ENCODE measurements at places on chromosomes 16 and 17.

- no peak for DNase-seq
Measured at GRCh38 chr17:79987187-79987934, 48.3 kb downstream of the TBC1D16 start.

GRCh38 chr16:3101018-3101840 lies 2.1 kb upstream of the ZSCAN10 start:
- DNase-seq, result peak; percentile 47

GRCh38 chr17:927611-928461 lies 51.7 kb downstream of the NXN start:
- DNase-seq, result peak; percentile 88

DNA sequence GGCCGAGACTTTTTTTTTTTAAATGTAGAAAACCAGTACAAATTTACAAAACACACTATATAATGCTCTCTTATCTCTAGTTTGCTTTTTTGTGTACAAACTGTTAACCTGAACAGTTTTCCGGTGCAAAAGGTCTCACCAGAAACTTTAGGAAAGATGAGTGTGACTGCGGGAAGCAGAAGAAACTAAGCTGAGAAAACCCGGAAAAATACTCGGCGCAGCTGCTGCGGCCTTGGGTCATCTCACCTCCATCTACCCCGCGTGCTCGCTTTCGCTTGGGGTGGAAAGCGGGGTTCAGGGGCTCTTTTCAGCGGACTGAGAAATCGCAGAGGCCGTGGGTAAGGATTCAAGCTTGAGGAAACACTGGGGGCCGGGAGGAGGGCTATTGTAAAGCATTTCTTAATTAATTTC lies 1.8 kb downstream of the SALL1 start:
- no peak for DNase-seq

GRCh38 chr16:83842756-83843507 lies 35.2 kb downstream of the HSBP1 start:
- peak; percentile 35 for DNase-seq

DNA sequence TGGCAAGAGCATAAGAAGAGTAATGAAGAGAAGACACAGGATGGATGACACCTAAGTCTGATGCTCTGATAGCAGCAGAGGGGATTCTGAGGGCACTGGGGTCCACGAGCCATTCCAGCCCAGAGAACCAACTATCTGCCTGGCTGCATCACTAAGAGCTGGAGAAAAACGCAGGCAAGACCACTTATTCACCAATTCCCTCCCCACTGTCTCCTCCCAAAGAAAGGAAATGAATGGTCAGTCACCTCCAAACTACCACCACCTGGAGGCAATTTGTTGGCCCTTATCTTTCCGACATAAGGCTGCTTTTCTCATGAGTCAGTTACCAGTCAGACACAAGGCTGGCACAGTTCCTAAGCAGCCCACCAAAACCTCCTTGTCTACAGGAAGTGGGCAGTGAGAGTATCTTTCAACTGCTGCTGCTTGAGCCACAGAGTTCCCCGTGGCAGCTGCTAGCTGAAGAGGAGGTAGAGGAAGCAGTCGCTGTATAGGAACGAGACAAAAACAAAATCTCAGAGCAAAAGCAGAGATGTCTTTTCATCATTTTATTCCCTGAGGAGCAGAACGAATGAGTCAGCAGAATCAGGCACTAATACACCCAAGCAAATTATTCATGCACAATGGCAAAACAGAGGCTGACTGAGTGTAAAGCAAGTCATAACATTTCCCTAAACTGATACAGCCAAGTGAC lies 111.1 kb downstream of the SMG6 start:
- DNase-seq, result no peak

DNA sequence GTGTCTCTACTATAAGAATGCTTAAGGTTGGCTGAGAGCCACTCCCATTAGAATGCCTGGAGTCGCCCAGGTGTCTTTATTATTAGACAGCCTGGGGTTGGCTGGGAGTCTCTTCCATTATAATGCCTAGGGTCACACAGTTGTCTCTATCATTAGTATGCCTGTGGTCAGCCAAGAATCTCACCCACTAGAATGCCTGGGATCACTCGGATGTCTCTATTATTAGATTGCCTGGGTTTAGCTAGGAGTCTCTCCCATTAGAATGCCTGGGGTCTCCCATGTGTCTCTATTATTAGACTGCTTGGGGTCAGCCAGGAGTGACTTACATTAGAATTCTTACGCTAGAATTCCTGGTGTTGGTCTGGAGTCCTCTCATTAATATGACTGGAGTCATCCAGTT lies 2255.3 kb downstream of the TP53TG3F start:
- no peak for DNase-seq

- DNase-seq, result no peak
Measured at GRCh38 chr16:27839419-27839818, 224.1 kb downstream of the GSG1L start.

DNA sequence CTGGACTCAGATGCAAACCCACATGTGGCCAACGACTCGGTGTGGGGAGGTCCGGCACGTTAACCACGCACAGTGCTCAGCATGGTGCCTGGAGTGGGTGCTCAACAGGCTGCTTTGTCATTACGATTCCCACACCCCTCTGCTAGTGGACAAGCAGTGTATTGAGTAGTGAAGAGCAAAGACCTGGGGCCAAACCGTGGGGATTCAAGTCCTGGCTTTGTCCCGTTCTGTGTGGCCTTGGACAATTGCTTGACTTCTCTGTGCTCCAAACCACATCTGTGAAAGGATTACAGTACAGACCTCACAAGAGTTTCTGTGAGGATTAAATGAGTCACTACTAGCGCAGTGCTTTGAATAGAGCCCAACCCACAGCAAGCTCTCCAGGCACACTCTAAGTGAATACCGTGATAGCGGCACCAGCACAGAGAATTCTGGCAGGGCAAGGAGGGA lies 33.8 kb downstream of the TRPV2 start:
- DNase-seq, result no peak

DNA sequence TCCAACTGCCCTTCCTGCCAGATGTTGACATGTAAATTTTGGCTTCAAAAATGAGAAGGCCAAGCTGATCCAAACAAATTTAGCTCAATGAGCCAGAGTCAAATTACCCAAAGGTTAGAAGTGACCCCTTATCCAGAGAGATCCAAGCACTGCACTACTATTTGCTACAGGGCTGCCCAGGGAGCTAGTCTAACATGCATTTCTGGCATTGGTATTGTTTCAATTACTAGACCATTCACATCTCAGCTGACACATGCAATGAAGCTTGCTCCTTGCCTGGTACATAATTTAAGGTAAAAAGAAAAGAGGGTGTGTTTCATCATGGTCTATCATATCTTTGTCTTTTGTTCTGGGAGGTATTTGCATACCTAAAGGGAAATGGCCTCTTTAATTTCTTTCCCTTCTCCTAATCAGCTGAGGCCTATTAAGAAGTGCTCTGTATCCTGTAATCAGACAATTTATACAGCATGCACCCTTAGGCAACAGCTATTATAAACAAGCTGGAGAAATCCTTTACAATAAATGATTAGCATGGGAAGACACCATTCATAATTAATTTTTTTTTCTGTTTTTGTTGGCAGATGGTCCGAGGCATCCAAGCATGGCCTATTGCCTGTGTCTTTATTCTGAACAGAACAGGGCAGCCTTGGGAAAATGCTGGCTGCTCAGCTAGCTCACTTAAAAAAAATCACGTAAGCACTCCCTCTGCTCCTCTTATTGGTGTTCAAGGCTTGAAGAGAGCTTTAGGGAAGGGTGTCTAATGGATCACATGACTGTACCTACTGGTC lies 161.5 kb upstream of the SALL1 start:
- DNase-seq, result peak; percentile 43

DNA sequence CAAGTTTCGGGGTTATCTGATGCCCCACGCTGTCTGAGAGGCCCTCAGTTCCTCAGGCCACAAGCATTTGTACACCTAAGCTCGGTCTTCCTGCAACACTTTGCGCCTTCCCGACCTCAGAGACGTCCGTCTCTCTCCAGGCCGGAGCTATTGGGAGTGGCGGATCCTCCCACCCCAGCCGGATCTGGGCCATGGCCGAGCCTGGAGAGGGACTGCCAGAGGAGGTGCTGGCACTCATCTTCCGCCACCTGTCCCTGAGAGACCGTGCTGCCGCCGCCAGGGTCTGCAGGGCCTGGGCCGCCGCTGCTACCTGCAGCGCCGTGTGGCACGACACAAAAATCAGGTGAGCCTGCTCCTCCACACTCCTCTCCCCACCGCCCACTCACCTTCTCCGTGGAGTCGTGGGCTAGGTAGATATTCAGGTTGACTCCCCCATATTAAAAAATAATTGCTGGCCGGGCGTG lies 1.9 kb downstream of the FBXL8 start:
- no peak for DNase-seq

- DNase-seq, result no peak
Measured at GRCh38 chr17:58204796-58205195, 12.3 kb downstream of the EPX start.
